ENCODE measurements at places on chromosomes 13 and 19.

- DNase-seq: no peak
Measured at GRCh38 chr19:16824658-16825311, 4.4 kb upstream of the SIN3B start.

GRCh38 chr13:26236296-26236695, 14.2 kb upstream of the RNF6 start:
- DNase-seq: no peak

DNA sequence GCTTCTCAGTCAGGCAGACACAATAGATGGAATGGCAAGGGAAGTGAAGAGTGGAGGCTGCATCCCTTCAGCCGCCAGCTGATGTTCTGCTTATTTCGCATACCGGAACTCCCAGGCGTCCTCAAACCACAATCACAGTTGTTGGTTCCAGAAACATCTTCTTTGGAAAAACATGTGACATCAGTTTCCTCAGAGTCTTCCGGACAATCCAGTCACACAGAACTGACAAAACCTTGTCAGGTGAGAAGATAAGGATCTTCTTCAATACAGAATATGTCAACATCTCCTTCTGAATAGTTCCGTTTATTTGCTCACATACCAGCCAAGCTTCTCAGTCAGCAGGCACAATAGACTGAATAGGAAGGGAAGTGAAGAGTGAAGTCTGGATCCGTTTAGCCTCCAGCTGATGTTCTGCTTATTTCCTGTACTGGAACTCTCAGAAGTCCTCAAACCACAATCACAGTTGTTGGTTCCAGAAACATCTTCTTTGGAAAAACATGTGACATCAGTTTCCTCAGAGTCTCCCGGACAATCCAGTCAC, 45.1 kb upstream of the CEACAM21 start:
- no peak for DNase-seq

DNA sequence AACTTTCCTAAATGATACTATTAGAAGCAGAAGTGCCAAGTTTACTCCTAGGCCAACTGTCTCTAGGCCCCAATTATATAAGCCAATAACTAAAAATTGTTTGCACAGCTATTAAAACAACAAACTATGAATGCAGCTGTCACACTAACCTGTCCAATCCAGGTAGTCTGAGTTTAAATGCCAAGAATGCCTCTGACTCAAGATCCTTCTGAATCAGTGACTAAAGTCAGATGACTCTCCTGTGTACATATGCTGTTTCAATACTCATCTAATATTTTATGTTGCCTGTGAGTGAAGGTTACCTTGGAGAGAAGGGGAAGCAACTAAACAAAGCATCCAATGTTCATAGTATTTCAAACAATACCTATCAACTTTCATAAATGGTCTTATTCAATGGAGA, 257.0 kb downstream of the ENOX1 start:
- no peak for DNase-seq

DNA sequence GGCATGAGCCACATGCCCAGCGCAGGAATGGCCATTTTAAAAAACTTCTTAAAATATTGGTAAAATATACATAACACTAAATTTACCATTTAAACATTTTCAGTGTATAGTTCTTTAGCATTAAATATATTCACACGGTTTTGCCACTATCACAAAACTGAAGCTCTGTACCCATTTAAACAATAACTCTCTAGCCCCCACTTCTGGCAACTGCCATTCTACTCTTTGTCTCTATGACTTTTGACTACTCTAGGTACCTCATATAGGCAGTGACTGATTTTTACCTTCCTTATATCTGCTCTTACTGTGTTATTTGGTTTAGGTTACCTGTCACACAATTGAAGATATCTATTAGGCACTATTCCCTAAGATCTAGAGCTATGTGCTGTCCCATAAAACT, 2.3 kb upstream of the KBTBD7 start:
- DNase-seq: no peak

- DNase-seq: no peak
Measured at GRCh38 chr13:114269281-114269770, 12.1 kb upstream of the UPF3A start.

DNA sequence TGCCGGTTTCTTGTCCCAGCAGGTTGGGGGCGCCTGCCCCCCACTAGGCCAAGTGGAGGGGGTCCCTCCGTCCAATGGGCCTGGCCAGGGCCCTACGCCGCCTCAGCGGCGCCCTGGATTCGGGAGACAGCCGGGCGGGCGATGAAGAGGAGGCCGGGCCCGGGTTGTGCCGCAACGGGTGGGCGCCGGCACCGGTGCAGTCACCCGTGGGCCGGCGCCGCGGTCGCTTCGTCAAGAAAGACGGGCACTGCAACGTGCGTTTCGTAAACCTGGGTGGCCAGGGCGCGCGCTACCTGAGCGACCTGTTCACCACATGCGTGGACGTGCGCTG, 6.2 kb downstream of the KCNJ14 start:
- DNase-seq: no peak

DNA sequence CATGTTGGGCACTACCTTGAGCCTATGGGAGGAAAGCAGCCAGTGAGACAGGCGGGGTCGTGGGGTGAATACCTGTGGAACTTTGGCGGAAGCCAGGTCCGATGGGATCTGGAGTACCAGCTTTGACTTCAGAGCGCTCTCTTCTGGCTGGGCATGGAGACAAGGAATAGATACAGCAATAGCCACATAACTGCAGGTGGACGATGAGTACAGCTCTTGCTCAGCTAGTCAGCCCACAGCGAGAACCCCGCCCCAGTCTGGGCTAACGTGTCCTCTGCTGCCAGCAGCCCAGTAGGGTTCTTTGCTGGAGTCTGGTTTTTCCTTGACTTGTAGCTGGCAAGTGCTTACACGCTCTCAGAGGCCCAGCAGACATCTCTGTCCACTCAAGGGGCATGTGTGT, 83.4 kb downstream of the SIPA1L3 start:
- DNase-seq: no peak

DNA sequence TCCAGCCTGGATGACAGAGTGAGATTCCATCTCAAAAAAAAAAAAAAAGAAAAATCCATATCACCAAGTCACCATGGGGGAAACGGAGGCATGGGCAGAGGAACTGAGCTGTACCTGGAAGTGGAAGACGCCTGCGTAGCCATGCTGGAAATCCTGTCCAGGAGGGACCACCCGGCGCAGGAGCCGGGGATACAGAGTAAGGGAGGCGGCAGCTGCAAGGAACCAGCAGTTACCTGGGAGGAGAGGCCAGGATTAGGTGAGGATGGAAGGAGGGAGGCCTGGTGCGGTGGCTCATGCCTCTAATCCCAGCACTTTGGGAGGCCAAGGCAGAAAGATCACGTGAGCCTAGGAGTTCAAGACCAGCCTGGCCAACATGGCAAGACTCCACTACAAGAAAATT, 2.0 kb downstream of the CAPN12 start:
- no peak for DNase-seq

DNA sequence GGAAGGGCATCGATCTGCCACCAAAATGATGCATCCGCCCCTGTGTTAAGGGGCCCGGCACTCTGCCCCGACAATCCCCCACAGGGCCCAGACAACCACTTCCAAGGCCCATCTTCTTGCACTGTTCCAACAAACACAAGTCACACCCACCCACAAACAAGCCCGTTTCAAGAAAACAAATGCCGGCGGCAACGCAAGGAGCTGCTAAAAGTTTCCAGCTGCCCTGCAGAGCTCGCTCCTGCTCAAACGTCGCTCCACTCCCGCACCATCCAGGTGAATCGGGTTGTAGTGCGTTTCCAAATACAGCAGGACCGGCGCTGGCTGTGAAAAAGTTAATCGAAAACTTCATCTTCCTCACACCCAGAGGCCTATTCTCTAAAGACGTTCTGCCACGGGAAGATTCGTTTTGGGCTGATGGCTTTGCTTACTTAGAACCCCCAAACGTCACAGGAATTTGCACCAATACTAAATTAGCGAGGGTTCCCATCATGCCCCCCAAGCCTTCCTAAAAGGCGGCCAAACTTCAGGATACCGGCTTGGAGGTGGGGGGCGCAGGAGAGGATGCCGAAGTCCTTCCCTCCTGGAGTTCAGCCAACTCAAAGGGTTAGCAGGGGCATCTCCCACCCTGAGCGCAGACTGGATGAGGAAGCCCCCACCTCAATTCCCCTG, 107.4 kb upstream of the DOCK9 start:
- no peak for DNase-seq

DNA sequence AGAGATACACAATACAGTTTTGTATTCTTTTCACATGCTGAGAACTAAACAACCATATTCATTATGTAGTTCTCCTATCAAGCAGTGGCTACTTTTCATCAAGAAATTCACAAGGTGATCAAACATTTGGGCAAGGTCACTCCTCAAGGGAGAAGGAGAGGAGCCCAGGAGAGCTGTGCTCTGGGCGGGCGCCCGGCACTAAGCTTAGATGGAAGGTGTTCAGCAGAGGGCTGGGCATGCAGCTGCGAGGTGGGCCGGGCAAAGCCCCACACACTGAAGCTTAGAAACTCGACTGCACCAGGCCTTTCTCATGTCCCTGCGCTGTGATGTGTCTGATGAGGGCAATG, 30.4 kb upstream of the SPACA7 start:
- no peak for DNase-seq

GRCh38 chr19:51070334-51071094, 5.6 kb upstream of the KLK13 start:
- DNase-seq: no peak

DNA sequence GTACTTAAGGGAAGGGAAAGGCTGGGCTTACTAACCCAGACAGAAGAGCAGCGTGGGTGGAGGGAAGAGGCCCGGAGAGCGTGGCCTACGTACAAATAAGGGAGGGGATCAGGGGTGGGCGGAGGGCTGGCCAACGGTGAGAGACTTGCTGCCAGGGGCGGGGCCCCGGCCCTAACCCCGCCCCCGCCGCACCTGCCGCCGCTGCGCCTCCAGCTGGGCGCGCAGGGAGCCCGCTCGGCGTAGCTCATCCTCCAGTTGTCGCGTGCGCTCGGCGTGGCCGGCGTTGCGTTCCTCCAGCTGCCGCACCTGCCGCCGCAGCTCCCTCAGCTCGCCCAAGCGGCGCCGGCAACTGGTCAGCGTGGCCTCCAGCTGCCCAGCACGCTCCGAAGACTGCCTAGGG, 5.7 kb downstream of the HOOK2 start:
- DNase-seq: peak; percentile 66

- DNase-seq: peak; percentile 80
Measured at GRCh38 chr19:18514800-18515682, 6.8 kb downstream of the ELL start.

- DNase-seq: no peak
Measured at GRCh38 chr19:2624537-2625091, 77.9 kb downstream of the GNG7 start.

- DNase-seq: peak; percentile 76
Measured at GRCh38 chr19:50537769-50538230, 24.1 kb upstream of the ASPDH start.

- no peak for DNase-seq
Measured at GRCh38 chr19:3124630-3125029, 11.2 kb upstream of the GNA15 start.

GRCh38 chr19:45473682-45474605, 6.1 kb downstream of the FOSB start:
- no peak for DNase-seq

- DNase-seq: no peak
Measured at GRCh38 chr13:24357756-24358155, 48.4 kb downstream of the C1QTNF9 start.

DNA sequence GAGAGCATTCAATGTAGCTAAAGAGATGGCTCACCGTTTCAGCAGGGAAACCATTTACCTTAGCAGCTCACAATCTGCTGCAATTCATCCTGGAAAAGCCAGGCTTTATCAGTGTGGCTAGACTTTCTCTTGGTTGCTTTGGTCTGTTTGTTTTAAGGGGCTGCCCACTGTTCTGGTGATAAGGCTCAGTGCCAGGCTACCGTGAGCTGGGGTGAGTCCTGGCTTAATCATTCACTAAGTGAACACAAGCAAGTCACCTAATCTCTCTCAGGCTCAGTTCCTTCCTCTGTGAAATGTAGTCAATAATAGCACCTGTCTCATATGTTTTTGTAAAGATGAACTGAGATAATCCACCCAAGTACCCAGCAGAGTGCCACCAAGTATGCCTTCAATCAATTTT, 229.0 kb downstream of the TEX29 start:
- no peak for DNase-seq
